ENCODE measurements at places on chromosomes 2 and 18.

DNA sequence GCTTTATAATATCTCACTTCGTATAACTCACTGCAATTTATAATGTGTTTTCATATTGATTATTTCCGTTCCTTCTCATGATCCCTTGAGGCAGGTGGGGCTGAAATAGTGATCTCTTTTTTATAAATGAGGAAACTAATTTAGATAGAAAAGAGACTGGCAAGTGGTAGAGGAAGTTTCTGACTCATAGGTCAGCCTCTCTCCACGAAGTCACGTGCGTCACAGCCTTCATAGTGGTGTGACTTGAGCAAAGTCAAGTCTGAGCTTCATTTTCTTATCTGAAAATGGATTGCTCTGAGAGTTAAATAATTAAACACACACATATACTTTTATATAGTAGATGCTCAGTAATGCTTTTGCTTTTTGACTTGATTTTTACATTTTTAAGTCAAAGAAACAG is 19.9 kb downstream of the ABCG5 start:
- DNase-seq: peak; percentile 6

- DNase-seq: no peak
These were observed 119.5 kb downstream of the POLE4 start for GRCh38 chr2:75077909-75078308.

DNA sequence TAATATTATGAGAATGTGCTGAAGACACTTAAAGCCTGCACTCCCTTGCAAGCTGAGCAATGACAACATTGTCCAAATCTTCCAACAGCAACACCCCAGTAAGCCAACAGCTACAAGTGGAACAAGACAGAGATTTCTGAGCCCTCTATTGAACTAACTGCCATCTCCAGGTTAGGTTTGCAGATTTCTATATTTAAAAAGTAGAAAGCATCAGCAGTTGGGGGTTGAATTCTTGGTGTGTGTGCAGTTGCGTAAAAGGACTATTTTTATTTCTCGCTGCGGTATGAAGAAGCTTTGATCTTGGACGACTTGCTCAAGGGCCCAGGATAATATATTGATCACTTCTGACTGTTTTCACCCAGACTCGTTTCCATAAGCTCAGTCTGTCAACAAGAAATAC is 106.2 kb upstream of the ZFP36L2 start:
- DNase-seq: no peak

- no peak for DNase-seq
These were observed 53.1 kb downstream of the PMS1 start for GRCh38 chr2:189837326-189837725.

GRCh38 chr2:18731666-18732065 is 142.3 kb upstream of the NT5C1B start:
- no peak for DNase-seq

GRCh38 chr18:25225151-25225550 is 126.8 kb downstream of the ZNF521 start:
- DNase-seq: no peak

- DNase-seq: no peak
These were observed 94.3 kb upstream of the KLF7 start for GRCh38 chr2:207260021-207260420.

DNA sequence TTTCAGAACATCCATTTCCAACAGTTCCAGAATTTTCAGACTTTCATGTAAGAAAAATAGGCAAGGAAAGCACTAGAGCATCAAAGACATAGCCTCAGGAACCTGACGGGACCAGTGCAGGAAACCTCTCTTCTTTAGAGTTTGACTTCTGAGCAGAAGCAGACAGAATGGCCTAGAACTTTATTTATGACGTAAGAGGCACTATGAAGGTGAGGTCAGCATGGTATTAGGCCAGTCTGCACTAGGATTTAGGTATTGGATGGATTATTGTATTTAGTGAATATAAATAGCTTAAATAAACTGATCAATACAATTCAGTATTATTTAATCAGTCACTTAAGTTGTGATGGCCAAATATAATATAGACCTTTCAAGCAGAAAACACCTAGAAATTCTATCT is 117.6 kb downstream of the CYRIA start:
- DNase-seq: no peak

- DNase-seq: no peak
These were observed 260.3 kb downstream of the SATB2 start for GRCh38 chr2:199197448-199197847.

DNA sequence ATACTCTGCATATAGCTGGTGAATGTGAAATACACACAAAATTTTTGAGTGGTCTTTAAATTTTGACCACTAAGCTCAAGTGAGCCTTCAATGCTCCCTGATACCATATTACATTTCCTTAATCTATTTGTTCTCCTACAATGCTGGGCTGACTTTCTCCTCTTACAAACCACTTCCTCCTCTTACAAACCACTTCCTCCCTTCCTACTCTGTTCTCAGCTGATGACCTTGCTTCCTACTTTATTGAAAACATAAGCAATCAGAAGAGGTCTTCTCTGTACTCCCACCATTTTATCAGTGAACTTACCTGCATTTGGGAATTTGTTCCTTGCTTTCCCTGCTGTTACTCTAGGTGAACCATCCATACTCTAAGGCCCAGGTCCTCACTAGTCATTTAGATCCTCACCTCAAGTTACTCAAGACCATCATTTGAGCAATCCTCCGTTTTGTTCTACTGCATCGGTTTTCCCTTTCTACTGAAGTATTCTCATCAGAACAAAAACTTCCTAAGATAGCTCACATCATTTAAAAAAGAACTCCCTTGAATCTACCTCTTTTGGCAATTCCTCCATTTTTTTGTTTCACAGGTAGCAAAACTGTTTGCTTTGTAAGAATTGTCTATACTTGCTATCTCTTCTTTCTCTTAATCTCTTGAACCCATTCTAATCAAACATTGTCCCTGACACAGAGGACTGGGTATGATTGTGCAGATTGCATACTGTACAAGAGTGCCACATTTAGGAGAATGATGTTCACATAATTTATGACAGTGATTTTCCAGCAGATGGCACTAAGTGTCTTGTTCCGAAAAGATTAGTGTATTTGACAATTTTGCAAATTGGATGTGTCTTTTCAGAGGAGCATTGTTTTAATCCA is 96.5 kb downstream of the EPB41L5 start:
- peak; percentile 57 for DNase-seq
